ENCODE measurements at places on chromosomes 1 and 21.
A peak's percentile ranks its signal among the peaks of the same experiment; 100 is the strongest.

- DNase-seq = no peak
Measured at GRCh38 chr1:54070171-54070837, 16.9 kb downstream of the TCEANC2 start.

DNA sequence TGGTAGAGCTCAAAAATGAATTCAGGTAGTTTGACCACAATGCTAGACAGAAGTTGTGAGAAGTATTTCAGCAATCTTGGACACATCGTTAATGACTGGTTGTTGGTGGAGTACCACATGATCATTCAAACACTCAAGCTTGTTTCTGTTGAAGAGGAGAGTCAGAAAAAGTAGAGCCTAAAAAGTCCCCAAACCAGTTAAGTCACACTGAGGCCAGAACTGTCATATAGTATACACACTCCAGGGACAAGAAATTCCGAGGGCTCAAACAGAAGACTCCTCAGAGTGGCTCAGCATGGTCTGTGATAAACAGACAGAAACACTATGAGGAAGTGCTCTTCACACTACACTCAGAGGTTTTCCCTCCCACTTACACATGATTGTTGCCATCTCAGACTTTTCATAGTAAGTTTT is 5.8 kb downstream of the TRIM33 start:
- DNase-seq = no peak

GRCh38 chr1:109750241-109750882 is 9.5 kb upstream of the GSTM3 start:
- DNase-seq = no peak

DNA sequence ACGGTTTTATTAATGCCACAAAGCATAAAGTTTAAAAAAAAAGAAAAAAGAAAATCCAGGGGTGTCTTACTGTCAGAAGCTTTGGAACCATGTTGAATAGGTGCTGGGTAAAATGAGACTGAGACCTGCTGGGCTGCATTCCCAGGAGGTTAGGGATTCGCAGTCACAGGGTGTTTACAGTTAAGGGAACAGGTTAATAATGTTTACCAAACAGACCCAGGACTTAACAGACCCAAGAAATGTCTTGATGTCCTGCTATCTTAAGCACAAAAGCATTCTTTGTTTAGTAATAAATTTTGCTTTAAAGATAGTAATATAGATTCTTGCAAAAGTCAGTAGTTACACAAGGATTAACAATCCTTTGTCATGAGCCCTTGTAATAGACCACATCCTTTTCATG is 54.7 kb downstream of the OLFML3 start:
- DNase-seq = no peak

GRCh38 chr1:93395195-93395594 is 49.5 kb downstream of the DR1 start:
- DNase-seq = no peak

- no peak for DNase-seq
Measured at GRCh38 chr1:3773572-3774275, 1.2 kb downstream of the SMIM1 start.

DNA sequence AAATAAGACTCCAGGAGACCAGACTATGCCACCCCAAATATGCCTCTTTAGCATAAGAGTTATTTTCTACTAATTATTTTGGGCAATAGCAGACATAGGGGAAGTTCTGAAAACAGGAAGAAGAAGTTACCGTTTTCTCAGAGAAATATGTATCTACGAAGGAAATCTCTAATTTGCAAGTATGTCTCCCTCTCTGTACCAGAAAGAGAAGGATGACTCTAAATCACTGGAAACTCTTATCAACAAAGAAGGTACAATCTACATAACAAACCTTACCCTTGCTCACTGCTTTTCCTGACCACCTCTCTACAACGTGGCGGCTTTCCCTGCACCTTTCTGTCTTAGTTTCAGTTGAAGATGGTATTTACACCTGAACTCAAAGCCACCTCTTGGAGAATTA is 49.0 kb downstream of the OMA1 start:
- DNase-seq = no peak

- no peak for DNase-seq
Measured at GRCh38 chr1:7229696-7230631, 444.7 kb downstream of the CAMTA1 start.

- no peak for DNase-seq
Measured at GRCh38 chr1:100930494-100930893, 34.6 kb downstream of the SLC30A7 start.

DNA sequence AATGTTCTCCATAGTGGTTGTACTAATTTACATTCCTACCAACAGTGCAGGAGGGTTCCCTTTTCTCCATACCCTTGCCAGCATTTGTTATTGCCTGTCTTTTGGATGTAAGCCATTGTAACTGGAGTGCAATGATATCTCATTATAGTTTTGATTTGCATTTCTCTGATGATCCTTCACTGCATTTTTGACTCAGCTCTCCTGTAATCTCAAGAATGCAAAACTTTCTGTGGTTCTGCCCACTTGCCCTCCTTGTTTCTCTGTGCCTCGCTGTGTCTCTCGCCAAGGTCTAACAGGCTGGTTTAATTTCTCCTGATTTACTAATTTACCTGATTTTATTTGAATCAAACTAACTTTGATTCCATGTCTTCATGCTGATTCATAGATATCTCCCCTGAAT is 407.9 kb downstream of the ZP4 start:
- DNase-seq = no peak

- DNase-seq = no peak
Measured at GRCh38 chr1:66084442-66084841, 291.7 kb downstream of the PDE4B start.

DNA sequence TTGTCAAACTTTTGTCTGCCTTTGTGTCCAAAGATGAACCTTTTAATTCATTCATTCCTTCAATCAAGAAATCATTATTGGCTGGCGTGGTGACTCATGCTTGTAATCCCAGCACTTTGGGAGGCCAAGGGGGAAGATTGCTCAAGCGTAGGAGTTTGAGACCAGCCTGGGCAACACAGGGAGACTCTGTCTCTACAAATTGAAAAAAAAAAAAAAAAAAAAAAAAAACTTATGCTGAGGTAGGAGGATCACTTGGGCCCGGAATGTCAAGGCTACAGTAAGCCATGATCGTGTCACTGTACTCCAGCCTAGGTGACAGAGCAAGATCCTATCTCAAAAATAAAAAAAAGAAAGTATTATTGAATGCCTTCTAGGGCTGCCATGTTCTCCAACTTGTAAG is 51.3 kb upstream of the CXADR start:
- no peak for DNase-seq

- no peak for DNase-seq
Measured at GRCh38 chr1:15400627-15401026, 9.1 kb upstream of the EFHD2 start.

- DNase-seq = no peak
Measured at GRCh38 chr21:38352536-38353219, 95.9 kb downstream of the KCNJ15 start.

DNA sequence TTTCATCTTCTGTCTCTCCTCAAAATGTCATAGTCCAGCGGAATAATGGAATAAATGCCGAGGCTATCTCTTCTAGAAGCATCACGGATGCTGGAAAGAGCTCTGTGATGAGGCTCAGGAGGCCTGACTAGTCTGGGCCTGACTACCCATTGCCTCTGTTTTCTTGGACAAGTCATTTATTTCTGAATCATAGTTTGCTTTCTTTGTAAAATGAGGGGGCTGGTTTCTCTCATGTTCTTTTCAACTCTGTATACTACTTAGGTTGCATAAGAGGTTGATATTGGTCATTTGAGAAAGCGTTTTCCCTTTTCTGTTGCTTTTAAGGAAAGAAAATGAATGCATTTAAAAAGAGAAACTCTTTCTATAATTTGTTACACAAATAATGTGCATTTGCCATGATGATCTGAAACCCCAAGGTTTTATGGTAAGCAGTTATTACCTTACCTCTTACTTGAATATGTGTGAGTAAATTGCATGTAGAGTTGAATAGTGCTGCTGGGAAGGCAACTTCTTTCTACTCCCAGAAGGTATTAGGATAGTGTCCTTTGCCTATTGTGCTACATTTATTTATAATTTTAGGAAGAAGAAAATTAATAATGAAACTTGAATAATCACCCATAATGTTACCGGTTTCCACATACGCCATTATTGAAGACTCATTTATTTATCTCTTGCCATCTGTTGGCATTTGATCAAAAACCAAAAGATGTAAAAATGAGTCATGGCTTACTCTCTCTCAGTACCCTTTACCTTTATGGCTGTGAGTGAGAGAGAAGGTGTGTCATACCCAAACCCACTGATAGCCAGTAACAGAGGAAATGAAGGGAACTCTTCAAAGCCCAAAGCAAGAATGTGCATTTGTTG is 179.1 kb downstream of the FASLG start:
- DNase-seq = no peak

- no peak for DNase-seq
Measured at GRCh38 chr1:11600836-11601235, 53.4 kb downstream of the FBXO2 start.

DNA sequence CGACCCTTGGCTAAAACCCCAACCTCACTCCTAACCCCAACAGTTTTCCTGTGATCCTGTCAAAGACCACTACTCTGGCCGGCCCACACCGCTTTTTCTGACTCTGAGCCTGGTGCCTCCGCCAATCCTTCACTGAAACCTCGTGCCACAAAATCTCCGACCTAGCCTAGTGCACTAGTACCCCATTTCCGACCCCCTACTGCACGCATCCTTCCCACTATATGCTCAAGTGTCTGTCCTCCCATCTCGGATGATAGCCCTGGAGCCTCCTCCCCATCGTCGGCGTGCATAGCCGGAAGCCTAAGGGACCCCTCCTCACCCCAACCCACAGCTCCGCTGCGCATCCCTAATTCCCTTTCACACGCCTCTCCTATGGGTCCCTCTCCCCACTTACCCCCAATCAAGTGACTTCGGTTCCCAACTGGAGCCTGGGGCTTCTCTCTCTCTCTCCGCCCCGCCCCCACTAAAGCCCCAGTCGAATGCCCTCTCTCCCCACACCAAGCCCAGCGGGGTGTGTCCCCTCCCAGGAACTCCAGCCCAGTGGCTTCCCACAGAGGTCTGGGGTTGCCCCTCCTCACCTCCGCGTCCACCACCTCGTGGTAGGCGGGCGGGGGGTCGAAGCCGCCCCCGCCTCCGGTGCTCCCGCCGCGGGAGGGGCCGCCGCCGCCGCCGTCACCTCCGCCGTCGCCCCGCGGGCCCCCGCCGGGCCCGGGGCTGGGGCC is 791 bp downstream of the USP24 start:
- peak; percentile 14 for DNase-seq

DNA sequence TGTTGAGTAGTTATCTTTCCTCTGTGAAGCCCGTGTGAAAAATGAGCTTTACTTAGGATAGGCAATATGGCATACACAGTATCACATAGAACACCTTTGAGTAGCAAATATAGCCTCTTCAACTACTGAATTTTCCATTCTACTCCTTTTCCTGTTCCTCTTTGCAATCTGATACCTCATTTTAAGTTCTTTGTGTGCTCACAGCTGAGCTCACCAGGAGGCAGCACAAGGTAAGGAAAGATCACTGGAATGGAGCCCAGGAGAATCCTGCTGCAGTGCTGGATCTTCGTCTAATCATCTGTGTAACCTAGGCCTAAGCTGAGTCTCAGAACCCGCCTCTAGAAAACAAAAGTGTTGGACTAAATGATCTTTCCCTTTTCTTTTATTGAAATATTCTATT is 171.0 kb downstream of the LRRC40 start:
- DNase-seq = no peak

DNA sequence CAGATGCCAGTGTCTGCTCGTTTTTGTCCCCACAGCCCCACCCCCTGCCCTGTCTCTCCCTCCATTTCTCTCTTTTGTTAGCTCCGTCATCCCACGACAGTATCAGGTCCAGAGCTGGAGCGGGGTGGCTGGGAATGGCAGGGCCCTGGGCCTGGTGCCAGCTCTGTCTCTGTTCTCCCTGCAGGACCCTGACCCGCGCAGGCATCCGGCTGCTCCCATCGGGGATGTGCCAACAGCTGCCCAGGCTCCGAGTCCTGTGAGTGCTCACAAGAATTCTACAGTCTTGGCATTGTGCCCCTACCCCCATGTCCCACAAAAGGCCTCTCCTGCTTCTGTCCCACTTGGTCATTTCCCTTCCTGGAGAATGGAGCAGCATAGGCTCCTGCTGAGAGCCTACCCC is 37.4 kb downstream of the UBE2T start:
- DNase-seq = no peak

DNA sequence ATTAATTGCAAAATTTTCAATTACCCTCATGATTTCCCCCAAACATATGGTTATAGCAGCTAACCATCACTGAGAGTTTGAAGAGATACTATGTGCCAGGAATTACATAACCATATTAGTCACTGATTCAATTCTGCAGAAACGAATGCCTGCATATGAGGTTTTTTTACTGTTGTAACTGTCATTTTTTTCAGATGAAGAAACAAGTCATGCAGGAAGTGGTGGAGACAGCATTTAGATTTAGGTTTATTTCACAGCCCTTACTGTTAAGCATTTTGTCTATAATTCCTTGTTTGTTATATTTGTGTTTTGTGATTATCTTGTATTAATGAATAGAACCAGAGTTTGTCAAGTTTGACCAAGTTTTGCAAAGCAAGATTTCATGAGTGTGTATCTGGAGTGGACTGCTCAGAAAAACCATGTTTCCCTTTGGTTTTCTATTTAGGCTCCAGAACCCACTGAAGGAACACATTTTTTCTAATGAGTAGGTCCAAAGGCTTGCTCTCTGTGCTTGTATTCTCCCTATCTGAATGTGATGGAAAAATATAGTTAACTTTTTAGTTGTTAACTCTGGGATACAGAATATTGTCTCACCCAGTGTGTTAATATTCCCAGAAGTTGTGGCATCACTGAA is 308.5 kb upstream of the ADAMTS5 start:
- no peak for DNase-seq

- no peak for DNase-seq
Measured at GRCh38 chr1:79847700-79848099, 841.2 kb upstream of the ADGRL4 start.

- no peak for DNase-seq
Measured at GRCh38 chr1:55555956-55556725, 341.0 kb upstream of the USP24 start.

DNA sequence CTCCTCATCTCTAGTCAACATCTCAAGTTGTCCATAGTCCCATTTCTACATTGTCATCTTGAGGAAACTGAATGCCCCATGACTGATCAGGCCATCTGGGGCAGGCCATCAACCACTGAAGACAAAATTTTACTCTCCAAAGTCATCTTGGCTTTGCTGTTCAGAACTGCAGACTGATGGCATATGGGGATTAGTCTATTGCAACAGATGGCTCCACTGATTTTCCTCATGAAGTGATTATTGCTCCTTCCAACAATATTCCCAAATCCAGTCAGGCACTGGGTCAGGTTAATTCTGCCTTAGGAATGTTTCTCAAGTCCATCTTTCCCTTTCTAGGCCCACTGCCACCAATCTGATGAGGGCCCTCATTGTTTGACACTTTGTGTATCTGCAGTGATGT is 101.7 kb downstream of the ESRRG start:
- no peak for DNase-seq
